Type B pancreatic cell (in vitro differentiated cells): ENCODE measurements at places on chromosomes 7 and 10.

DNA sequence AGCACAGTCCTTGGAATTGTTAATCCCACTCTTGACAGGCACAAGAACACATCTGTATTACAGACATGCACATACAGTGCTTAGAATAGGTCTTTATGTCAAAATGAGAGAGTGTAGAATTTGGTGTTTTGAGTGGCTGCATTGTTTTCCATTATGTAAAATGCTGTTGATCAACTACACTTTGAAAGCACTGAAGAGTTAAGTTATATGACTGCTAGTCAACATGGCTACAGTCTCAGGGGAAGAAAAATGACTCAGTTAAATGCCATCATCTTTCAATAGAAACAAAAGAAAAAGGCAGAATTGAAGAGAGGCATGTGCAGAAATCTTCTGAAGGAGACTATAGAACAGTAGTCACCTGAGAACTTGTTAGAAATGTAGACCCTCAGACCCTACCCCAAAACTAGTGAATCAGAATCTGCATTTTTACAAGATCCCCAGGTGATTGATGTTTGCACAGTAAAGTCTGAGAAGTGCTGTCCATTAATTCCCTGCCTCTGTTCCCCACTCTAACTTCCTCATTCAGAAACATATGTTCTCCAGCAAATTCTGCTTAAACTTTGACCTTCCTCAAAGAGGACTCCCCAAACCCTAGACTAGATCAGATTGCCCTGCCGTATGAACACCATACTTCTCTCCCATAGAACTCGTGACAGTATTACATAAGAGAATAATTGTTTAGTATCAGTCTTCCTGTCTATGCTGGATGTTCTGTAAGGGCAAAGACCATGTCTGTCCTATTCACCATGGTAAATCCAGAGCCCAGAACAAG lies 16.0 kb downstream of the SND1 start:
- DNase-seq, result no peak

DNA sequence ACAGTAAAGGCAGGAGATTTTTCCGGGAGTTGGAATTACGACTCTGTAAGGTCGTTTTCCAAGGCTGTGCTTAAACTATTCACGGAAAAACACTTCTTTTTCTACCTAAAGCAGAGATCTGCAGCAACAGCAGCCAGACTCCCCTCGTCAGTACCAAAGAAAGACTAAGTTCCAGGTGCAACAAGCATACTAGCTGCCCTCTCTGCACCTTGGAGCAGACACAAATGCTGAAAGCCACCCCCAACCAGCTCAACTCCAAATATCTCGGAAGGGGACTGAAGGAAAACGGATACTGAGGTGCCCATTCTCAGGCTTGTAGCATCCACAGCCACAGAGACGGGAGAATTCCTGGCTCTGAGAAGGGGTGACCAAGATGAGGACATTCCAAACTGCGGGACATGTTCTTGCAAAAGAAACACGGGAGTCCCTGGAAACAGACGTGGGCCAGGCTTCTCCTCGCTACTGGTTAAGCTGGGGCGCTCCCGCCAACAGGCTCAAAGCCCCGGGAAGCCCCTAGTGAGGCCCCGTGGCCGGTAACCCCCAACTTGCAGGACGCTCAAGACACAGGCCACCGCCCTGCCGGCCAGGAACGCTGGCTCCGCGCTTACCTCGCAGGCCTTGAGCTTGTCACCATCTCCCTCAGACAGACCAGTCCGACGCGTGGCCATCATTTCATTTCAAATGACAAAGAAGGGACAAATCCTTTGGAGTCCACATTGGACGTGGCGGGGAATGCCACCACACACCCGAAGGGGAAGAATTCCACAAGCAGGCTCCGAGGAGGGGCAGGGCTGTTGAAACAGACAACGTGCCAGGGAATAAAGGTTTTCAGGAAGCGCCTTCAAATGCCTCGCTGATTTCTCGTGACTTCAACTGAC lies 2.2 kb downstream of the ARHGAP21 start:
- no peak for DNase-seq

GRCh38 chr10:25483999-25484398 lies 309.2 kb downstream of the GPR158 start:
- no peak for DNase-seq

DNA sequence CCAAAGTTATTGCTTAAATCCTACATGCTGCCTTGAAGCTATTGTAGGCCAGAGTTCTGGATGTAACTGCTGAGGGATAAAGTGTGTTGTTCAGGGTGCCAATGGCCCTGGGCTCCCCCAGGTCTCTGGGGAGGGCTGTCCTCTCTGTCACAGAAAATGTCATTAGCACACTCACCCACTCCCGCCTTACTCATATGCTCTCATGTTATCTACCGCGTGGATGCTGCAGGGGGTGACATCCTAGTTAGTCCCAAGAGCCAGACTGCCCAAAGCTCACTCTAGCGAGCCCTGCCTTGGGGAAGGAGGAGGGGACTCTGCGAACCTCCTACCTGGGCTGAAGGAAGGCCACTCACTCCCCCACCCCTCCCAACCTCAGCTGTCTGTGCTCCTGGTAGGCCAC lies 122.5 kb downstream of the FRMD4A start:
- peak; percentile 40 for DNase-seq

DNA sequence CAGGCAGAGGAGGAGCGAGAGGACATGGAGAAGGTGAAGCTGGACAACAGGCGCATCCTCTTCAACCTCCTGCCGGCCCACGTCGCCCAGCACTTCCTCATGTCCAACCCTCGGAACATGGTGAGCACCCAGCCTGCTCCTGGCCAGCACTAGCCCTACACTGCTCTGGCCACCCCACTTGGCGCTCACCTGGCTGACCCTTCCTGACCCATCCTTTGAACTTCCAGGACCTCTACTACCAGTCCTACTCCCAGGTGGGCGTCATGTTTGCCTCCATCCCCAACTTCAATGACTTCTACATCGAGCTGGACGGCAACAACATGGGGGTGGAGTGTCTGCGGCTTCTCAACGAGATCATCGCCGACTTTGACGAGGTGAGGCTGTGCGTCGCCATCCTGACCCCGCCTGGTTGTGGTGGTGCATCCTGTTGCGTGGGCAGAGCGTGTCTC lies 129.2 kb downstream of the ADCY1 start:
- peak; percentile 52 for DNase-seq

GRCh38 chr7:108592646-108593201 lies 23.1 kb downstream of the DNAJB9 start:
- no peak for DNase-seq

GRCh38 chr7:102175423-102176170 lies 111.1 kb upstream of the SH2B2 start:
- DNase-seq, result no peak

DNA sequence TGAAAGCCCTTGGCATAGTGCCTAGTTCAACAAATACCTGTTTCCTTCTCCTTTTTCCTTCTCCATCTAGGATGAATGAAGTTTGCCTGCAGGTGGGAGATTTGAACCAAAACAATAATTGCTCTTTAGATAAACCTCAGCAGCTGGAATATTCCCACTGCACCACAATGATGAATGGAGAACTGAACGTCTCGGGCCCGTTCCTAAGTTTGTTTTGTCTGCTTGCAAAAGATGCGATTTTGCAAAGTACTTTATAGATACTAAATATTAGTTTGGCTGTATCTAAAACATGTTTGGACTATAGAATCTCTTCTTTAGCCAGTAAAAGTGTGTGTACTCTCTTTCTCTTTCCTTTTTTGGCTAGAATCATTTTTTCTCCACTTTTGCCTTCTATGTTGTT lies 75.8 kb upstream of the BMPER start:
- no peak for DNase-seq

- no peak for DNase-seq
These were observed 11.3 kb downstream of the ACADSB start for GRCh38 chr10:123019941-123020703.

DNA sequence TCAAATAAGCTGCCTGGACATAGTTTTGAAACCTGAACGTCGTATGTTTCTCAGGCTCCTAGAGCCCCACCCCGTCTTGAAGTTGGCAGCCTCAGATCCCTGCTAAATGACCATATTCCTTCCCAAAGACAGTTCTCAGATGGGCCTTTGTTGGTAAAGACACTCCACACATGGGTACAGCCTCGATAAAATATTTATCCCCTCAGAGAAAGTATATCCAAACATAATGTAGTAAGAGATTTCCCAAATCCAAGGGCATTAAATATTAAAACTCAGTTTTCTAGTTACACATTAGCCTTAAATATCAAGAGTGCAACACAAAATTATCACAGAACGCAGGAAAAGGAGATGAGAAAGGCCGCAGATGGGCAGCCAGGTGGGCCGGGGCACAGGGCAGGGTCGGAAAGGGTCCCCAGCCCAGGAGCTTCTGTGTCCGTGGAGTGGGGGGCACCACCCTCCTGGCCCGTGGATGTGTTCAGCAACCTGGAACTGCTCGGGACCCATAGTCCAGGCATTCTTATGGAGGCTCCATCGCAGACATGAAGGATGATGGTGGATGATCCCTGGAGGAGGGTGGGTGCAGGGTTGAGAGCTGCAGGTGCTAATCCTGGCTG lies 1.5 kb upstream of the CFAP46 start:
- no peak for DNase-seq

DNA sequence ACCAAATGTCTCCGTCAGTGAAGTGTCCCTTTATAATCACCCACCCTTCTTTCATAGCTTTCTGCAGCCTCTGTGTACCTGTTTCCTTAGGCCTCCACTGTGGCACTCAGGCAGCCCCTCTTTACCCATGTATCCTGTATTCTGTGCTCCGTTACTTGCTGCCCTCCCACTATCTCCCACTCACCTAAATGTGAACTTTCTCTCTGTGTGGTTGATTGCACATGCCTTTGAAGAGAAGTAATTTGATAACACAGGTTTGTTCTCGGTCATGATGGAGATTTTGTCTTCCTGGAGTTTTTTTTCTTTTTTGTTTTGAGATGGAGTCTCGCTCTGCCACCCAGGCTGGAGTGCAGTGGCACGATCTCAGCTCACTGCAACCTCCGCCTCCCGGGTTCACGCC lies 61.5 kb downstream of the REEP3 start:
- DNase-seq, result no peak

GRCh38 chr10:79601939-79602338 lies 8.8 kb upstream of the SFTPA1 start:
- no peak for DNase-seq

- no peak for DNase-seq
These were observed 45.1 kb upstream of the KCTD7 start for GRCh38 chr7:66583490-66584110.

GRCh38 chr7:19051767-19052375 lies 65.6 kb downstream of the TWIST1 start:
- no peak for DNase-seq

GRCh38 chr10:75379212-75379724 lies 22.3 kb downstream of the ZNF503 start:
- no peak for DNase-seq

DNA sequence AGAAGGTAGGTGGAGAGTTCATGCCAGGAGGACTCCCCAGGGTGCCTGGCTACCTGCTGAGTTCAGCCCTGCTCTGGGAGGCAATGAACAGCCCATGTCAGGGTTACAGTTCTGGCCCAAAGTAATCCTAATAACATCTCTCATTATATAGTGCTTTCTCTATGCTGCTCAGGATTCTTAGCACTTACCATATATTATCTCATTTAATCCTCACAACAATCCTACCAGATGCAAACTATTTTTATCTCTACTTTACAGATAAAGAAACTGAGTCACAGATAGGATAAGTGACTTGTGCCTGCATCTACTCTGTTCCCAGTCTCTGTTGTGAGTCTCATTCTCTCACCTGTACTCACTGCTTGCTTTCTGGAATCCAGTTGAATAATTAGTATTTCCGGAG lies 105.1 kb upstream of the NFE2L3 start:
- DNase-seq, result no peak

- DNase-seq, result no peak
These were observed 85.5 kb downstream of the SLC25A13 start for GRCh38 chr7:96236198-96237039.

DNA sequence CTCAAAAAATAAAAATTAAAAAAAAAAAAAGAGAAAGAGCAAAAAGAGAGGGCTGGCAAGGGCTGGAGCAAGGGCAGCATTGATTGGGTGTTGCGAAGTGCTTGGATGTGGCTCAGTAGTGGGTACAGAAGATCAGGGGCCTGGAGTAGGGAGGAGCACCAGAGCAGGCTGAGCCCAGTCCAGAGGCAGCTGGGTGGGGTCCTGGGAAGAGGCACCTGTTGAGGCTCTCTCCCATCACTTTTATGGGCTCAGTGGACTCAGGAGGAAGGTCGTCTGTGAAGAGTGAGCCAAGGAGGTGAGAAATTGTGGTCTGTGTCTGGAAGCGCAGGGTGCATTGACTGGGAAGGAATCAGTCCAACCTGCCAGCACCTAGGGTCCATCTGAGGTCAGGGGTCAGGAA lies 11.8 kb upstream of the ZMIZ2 start:
- DNase-seq, result no peak
